Activated T-cell treated with anti-CD3 and anti-CD28 coated beads, Interleukin-2, amount 50 U/mL, for 48 hours (primary cell): ENCODE measurements at places on chromosomes 6 and 20.
A peak's percentile ranks its signal among the peaks of the same experiment; 100 is the strongest.

GRCh38 chr6:17268114-17268513 is 13.0 kb upstream of the RBM24 start:
- no peak for DNase-seq

DNA sequence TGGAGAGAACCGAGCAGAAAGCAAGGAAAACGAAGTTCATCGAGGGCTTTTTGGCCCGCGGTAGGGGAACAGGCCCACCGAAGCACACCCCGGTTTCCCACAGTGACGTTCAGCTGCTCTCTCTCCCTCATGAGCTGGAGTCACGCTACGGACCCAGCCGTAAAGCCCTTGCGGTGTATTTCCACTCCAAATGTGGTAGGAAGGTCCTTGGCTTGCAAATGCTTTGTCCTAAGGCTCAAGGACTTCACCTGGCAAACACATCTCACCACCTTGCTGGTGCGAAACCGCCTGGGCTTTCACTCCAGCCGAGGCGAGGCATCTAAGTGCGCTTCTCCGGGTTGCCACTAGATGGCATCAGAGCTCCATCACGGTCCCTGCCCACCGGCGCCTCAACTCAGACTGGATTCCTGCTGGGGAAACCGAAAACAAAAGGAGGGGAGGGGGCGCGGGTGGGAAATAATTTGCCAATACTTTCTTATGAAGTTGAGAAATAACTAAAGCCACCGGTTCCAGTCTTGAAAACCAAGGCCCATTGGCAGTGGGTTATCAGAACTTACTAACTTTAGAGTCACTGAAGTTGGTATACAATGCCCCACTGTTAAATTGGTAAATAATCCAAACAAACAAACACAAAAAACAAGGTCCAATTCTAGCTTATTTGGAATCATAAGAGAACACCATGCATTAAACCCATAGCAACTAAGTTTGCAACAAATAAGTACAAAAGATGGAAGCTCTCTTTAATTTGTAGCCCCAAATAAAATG is 13.4 kb upstream of the FOXC1 start:
- peak; percentile 78 for DNase-seq

DNA sequence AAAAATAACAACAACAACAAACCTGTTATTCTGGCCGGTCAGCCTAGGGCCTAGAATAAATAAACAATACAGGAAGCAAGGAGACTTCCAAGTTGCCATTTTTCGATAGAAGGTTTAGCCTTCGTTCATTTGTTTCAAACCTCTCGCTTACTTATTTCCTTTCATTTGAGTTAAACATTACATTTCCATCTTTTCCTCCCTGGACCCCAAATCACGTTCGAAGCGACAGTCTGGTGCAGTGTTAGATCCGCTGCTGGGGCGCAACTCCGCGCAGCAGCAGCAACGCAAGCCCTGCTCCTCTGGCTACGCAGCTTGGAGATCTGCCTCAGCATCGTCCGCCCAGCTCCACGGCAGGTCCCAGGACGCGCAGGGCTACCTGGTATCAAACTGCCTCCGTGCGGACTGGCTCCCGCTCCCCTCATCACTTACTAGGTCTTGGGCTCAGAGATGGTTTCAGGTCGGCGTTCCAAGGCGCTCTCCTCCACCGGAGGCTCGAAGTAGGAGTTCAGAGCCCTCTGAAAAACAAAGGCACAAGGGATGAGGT is 530 bp downstream of the TDP2 start:
- no peak for DNase-seq

GRCh38 chr6:163496205-163496604 is 81.7 kb downstream of the QKI start:
- DNase-seq: no peak

DNA sequence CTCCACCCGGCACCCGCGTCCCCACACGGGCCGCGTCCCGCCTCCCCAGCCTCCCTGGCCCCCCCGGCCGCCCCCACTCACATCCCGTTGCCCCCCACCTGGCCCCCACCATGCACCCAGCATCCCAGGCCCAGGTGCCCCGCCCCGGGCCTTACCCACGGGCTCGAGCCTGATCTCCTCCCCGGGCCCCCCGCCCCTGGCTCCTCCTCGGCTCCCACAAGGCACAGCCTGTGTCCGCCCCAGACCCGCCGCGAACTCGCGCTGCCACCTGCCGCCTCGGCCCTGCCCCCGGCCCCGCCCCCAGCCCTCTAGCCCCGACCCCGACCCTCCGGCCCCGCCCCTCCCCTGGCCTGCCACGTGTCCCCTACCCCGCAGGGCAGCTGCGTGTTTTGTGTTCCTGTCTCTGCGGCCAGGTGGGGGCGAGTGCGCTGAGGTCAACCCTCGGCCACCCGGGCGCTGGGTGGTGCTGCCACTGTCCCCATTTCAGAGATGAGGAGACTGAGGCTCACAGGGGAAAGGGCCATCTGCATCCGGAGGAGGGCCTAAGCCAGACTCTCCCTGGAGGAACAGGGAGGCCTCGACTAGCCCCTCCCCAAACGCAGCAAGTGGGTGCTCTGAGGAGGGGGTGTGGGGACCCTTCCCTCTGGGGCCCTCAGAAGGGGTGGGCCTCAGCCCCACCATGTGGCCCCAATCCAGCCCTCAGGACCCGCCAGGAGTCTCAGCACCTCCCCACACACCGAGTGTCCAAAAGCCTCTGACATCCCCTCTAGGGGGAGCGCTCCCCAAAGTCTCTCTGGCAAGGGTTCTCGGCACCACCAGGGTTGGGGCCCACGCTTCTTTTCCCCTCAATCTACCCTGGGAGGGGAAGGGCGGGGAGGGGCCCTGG is 99.8 kb downstream of the TAF4 start:
- no peak for DNase-seq

- DNase-seq: no peak
Observed at GRCh38 chr6:157813750-157814455, 9.1 kb upstream of the SNX9 start.

GRCh38 chr6:117117652-117118051 is 147.7 kb upstream of the VGLL2 start:
- no peak for DNase-seq

DNA sequence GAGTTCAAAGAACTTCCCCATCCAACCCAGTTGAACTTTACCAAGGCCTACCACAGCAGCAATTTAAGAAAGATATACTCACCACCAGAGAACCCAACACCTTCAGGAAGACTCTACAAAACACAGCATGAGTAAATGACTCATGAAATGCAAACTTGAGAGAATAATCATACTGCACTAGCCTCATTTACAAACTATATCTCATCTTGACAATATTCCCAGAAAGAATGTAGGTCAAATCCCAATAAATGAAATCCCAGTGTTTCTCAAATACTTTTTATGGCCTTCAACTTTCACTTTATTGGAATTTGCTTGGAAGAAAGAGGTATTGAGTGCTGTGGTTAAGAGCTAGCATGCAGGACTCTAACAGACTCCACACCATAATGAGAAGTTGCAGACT is 60.0 kb downstream of the FYN start:
- no peak for DNase-seq
